Immature natural killer cell (primary cell): ENCODE measurements at places on chromosomes 3 and 15. TPM values are rescaled to one million over a fixed set of nuclear protein-coding genes. Genes with fewer than 3 reads are reported as not detected.

GRCh38 chr3:127145266-127145665 lies 47.7 kb upstream of the PRR23E start:
- peaks cover 2% of the 10 kb centered on the region for H3K27me3 ChIP-seq
- H3K4me1 ChIP-seq = no peaks in the 10 kb centered on the region
- H3K36me3 ChIP-seq = no peaks in the 10 kb centered on the region
- no peak overlapping the region for H3K27ac ChIP-seq

- peaks cover 4% of the 10 kb centered on the region for H3K36me3 ChIP-seq
- H3K4me1 ChIP-seq = peaks cover 53% of the 10 kb centered on the region
- DNase-seq = no peak
- H3K4me3 ChIP-seq = peak overlapping the region; percentile 59
- peaks cover 13% of the 10 kb centered on the region for H3K27me3 ChIP-seq
- H3K27ac ChIP-seq = no peak overlapping the region
Observed at GRCh38 chr15:70505411-70505919, 257.9 kb downstream of the UACA start.

GRCh38 chr3:42734263-42734860 lies 31.8 kb upstream of the HHATL start:
- no peak overlapping the region for H3K4me3 ChIP-seq
- H3K36me3 ChIP-seq = no peaks in the 10 kb centered on the region
- H3K27me3 ChIP-seq = peaks cover 4% of the 10 kb centered on the region
- no peak for DNase-seq
- no peaks in the 10 kb centered on the region for H3K4me1 ChIP-seq

GRCh38 chr15:76994001-76994400 lies 925 bp upstream of the PSTPIP1 start:
- H3K27ac ChIP-seq = peak overlapping the region; percentile 87
- DNase-seq = no peak
- H3K4me3 ChIP-seq = peak overlapping the region; percentile 95

DNA sequence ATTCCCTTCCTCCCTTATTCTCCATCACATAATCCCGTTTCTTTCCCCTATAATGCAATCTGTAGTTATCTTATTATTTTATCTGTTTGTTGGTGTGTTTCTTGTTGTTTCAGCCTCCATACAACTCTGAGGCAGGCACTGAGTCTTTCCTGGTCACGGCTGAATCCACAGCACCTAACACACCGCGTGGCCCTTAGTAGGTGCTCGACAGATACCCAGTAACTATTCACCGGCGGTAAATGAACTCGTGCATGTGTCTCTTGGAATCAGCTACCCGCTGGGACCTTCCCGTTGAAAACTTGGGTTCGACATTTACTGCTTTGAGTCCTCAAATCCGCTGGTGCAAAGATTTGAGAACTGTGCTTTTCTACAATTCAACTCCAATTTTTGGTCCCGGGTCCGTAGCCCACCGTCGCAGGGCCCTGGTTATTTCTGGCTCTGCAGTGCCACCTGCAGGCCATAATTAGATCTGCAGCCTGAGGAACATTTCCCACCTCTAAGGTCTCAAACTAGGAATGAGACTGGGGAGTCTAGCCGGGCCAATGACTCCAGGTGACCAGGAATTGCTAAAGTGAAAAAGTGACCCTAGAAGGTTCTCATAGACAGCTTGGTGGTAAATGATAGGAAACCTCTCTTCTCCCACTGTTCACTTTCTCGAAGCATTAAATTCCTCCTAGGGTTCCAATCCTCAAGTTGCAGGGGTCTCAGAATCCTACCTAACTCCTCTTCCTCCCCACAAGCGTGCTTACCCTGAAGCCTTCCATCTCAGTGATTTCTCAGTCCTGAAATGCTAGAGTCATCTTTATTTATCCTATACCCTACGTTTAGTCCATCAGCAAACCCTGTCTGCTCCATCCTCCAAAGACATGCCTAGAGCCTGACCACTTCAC lies 40.0 kb upstream of the TRH start:
- DNase-seq = peak; percentile 20
- H3K27ac ChIP-seq = no peak overlapping the region
- H3K4me3 ChIP-seq = no peak overlapping the region
- H3K36me3 ChIP-seq = no peaks in the 10 kb centered on the region
- peaks cover 5% of the 10 kb centered on the region for H3K27me3 ChIP-seq
- peaks cover 14% of the 10 kb centered on the region for H3K4me1 ChIP-seq

- H3K4me1 ChIP-seq = peaks cover 25% of the 10 kb centered on the region
- peak overlapping the region; percentile 93 for H3K27ac ChIP-seq
Observed at GRCh38 chr15:72116731-72117485, 1.0 kb downstream of the MYO9A start.

DNA sequence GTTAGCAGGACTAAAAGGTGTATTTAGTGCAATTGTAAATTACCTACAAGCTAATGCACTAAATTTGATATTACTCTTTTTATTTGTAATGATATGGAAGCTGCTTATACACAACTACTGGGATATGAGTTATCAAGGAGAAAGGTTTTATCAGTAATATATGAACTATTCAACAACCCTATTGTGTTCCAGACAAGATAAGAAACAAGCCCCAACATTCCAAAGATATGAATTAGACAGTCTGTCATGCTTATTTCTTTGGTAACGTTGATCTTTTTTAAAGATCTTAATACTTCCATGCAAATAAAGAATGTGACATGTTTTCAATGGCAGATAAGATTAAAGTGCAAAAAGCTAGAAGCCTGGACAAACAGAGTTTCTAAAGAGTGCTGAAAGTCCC lies 314.0 kb upstream of the THBS1 start:
- peaks cover 7% of the 10 kb centered on the region for H3K4me1 ChIP-seq
- H3K27me3 ChIP-seq = peaks cover 12% of the 10 kb centered on the region
- no peak for DNase-seq
- no peaks in the 10 kb centered on the region for H3K36me3 ChIP-seq
- no peak overlapping the region for H3K4me3 ChIP-seq

DNA sequence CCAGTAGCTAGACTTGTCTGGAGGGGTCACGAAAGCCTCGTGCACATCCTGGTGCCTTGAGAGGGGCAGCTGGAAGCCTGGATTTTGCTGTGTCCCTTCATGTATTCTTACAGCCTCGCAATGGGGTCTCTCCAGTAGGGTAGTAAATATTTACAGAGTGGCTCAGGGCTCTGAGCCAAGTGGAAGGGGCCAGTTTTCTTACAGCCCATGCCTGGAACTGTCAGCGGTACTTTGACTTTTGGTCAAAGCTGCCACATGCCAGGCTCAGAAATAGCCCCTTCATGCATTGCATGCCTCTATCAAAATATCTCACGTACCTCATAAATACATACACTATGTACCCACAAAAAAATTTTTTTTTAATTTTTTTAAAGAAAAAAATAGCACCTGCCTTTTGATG lies 119.2 kb downstream of the OSBPL10 start:
- no peaks in the 10 kb centered on the region for H3K36me3 ChIP-seq
- no peaks in the 10 kb centered on the region for H3K4me1 ChIP-seq
- no peak overlapping the region for H3K27ac ChIP-seq
- H3K27me3 ChIP-seq = no peaks in the 10 kb centered on the region
- H3K4me3 ChIP-seq = no peak overlapping the region
- DNase-seq = no peak

- H3K4me1 ChIP-seq = no peaks in the 10 kb centered on the region
- H3K27me3 ChIP-seq = peaks cover 2% of the 10 kb centered on the region
- H3K4me3 ChIP-seq = no peak overlapping the region
- no peaks in the 10 kb centered on the region for H3K36me3 ChIP-seq
- no peak for DNase-seq
- H3K27ac ChIP-seq = no peak overlapping the region
Observed at GRCh38 chr3:94256888-94257813, 194.3 kb downstream of the NSUN3 start.

- peaks cover 2% of the 10 kb centered on the region for H3K36me3 ChIP-seq
- peaks cover 1% of the 10 kb centered on the region for H3K27me3 ChIP-seq
- no peak overlapping the region for H3K4me3 ChIP-seq
- peaks cover 28% of the 10 kb centered on the region for H3K4me1 ChIP-seq
- no peak for DNase-seq
Observed at GRCh38 chr3:152211655-152212054, 57.1 kb upstream of the MBNL1 start.

GRCh38 chr15:77421370-77421700 lies 647 bp downstream of the HMG20A start:
- H3K36me3 ChIP-seq = no peaks in the 10 kb centered on the region
- H3K27ac ChIP-seq = peak overlapping the region; percentile 99
- H3K4me1 ChIP-seq = peaks cover 80% of the 10 kb centered on the region
- peak overlapping the region; percentile 99 for H3K4me3 ChIP-seq
- peaks cover 10% of the 10 kb centered on the region for H3K27me3 ChIP-seq

- DNase-seq = no peak
- H3K36me3 ChIP-seq = no peaks in the 10 kb centered on the region
- H3K27ac ChIP-seq = no peak overlapping the region
- H3K4me1 ChIP-seq = no peaks in the 10 kb centered on the region
- no peaks in the 10 kb centered on the region for H3K27me3 ChIP-seq
Observed at GRCh38 chr3:157465741-157466140, 29.1 kb downstream of the PTX3 start.

- peaks cover 87% of the 10 kb centered on the region for H3K4me1 ChIP-seq
- H3K27me3 ChIP-seq = peaks cover 4% of the 10 kb centered on the region
- H3K27ac ChIP-seq = peak overlapping the region; percentile 30
- H3K36me3 ChIP-seq = no peaks in the 10 kb centered on the region
- DNase-seq = no peak
- H3K4me3 ChIP-seq = no peak overlapping the region
Observed at GRCh38 chr15:67146875-67147381, 81.5 kb downstream of the SMAD3 start.

DNA sequence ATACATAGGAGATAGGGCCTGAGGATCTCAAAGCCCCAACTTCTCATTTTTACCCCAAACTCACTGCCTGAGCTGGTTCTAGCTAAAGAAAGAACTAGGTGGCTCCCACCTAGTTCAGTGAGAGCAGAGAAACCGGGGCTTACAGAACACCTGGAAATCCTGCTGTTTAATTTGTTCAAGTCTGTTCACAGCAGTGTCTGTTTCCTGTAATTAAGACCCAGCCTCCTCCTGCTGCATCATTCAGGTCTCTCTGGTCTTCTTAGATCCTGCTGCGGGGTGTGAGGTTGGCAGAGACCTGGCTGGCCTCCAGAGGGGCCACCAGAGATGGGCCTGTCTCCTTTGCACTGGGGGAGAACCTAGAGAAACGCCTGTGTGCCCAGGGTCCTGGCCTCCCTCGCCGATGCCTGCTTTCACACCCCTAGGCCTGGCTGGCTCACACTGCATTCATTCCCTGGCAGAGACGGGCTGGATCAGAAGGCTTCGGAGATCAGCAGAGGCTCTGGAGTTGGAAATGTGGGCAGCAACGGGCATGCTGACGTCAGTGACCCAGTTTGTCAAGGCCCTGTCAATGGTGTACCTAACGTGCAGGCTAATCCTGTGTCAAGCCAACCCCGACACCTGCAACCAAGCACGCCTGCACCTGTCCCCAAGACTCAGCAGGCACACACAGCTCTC lies 4.9 kb upstream of the CHRNA3 start:
- H3K27me3 ChIP-seq = peaks cover 4% of the 10 kb centered on the region
- H3K36me3 ChIP-seq = no peaks in the 10 kb centered on the region
- no peak for DNase-seq
- H3K4me1 ChIP-seq = no peaks in the 10 kb centered on the region
- no peak overlapping the region for H3K27ac ChIP-seq

DNA sequence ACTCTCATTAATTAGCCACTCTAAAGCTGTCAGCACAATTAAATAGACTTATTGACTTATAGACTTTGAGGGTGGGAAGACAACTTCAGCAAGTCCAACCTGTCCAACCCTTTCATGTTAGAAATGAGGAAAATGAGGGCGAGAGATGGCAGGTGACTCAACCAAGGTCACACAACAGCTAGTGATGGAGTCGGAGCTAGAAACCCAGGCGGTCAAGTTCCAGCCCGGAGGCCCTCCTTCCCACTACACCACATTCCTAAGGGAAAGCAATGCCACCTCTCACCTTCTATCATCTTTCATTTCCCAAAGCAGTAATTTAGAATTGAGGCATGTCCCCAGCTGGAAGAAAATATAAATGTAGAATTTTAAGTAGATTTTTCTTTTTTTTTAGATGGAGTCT lies 28.7 kb downstream of the SEMA5B start:
- no peaks in the 10 kb centered on the region for H3K36me3 ChIP-seq
- no peak overlapping the region for H3K4me3 ChIP-seq
- no peak overlapping the region for H3K27ac ChIP-seq
- H3K27me3 ChIP-seq = peaks cover 1% of the 10 kb centered on the region
- no peaks in the 10 kb centered on the region for H3K4me1 ChIP-seq
- no peak for DNase-seq

DNA sequence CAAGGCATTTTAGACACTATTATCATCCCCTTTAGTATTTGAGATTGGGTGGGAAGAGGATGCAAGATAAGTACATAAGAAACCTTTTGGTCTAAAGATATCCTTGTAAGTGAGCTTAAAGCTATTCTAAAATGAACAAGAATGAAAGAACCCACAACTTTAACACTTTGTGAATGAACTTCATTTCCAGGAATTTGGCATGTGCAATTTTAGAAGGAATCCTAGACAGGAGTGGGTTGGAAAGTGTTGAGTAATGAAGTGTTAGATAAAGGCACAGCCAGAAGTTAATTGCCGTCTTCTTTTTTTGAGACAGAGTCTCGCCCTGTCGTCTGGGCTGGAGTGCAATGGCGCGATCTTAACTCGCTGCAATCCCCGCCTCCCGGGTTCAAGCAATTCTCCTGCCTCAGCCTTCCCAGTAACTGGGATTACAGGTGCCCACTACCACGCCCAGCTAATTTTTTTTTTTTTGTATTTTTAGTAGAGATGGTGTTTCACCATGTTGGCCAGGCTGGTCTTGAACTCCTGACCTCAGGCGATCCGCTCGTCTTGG lies 13.2 kb upstream of the TEX9 start:
- H3K4me1 ChIP-seq = no peaks in the 10 kb centered on the region
- no peaks in the 10 kb centered on the region for H3K36me3 ChIP-seq
- H3K27me3 ChIP-seq = no peaks in the 10 kb centered on the region
- no peak for DNase-seq

GRCh38 chr3:77411334-77411733 lies 371.4 kb downstream of the ROBO2 start:
- H3K27ac ChIP-seq = no peak overlapping the region
- no peaks in the 10 kb centered on the region for H3K27me3 ChIP-seq
- H3K4me3 ChIP-seq = no peak overlapping the region
- no peak for DNase-seq
- no peaks in the 10 kb centered on the region for H3K4me1 ChIP-seq
- H3K36me3 ChIP-seq = no peaks in the 10 kb centered on the region

The P2RY14 gene
- 1.2 TPM for polyA plus RNA-seq

The LCMT2 gene
- 2.5 TPM for polyA plus RNA-seq

The TGM4 gene
- polyA plus RNA-seq = 0.15 TPM

The KY gene
- polyA plus RNA-seq = not detected

The GPR160 gene
- polyA plus RNA-seq = 3.7 TPM

The GOLGA6L6 gene
- not detected for polyA plus RNA-seq

The DUOXA1 gene
- not detected for polyA plus RNA-seq

The VEPH1 gene
- not detected for polyA plus RNA-seq

The OR5K2 gene
- not detected for polyA plus RNA-seq
